ENCODE measurements at places on chromosomes 13 and 19.

DNA sequence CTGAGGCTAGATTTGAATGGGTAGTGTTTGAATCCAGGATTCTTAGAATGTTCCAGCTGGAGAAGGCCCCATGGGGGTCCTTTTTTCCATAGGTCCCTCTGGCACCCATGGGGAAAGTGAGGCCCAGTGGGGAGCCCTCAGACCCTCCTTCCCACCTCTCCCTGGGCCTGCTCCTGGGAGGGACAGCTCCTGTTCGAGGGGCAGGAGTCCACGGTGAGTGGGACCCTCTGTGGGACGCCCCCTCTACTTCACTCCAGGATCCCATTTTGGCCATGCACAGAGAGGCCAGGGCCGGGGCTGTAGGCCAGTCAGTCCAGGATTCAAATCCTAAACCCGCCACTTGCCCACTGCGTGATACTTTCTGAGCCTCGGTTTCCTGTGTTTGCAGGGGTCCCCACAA lies 7.6 kb downstream of the MEF2B start:
- DNase-seq: no peak

DNA sequence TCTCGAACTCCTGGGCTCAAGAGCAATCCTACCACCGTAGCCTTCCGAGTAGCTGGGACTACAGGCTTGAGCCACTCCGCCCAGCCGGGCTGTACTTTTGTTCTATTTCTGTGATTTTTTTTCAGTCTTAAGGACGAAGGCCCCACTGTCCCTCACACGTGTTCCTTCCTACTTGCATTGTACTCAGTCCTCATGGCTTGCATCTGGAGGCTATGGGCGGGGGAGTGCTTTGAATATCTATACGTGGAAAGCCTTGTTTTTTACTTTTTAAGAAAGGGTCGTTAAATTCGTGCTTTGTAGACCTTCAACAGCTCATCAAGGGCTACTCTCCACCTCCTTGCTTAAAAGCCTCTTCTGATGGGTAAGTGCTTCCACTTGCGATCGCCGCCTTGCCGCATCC lies 36.8 kb downstream of the NLRP12 start:
- no peak for DNase-seq

- DNase-seq: no peak
Observed at GRCh38 chr19:33441277-33441699, 67.8 kb downstream of the CEBPG start.

GRCh38 chr19:2763687-2764086 lies 19.4 kb downstream of the SGTA start:
- no peak for DNase-seq

- no peak for DNase-seq
Observed at GRCh38 chr13:40377783-40378182, 288.7 kb downstream of the FOXO1 start.

DNA sequence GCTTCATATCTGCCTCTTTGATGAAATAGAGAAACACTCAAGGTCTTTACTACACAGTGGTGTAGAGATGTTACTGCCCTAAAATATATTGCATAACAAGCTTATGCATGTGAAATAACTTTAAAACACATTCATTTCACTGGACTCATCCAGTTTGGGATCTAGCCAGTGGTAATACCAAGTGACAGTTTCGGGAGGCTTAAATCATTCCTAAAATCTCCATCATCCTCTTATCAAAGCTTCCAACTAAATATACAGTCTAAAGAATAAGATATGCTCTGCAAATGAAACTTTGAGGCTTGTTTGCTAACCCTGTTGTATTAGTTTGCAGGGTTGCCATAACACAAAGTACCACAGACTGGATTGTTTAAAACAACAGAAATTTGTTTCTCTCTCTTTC lies 52.8 kb downstream of the THSD1 start:
- DNase-seq: no peak

- no peak for DNase-seq
Observed at GRCh38 chr13:42926555-42926954, 65.5 kb downstream of the EPSTI1 start.

GRCh38 chr19:48302600-48302959 lies 22.8 kb upstream of the EMP3 start:
- no peak for DNase-seq

GRCh38 chr13:52738719-52739467 lies 727 bp downstream of the CNMD start:
- DNase-seq: no peak

GRCh38 chr19:1389033-1389940 lies 5.6 kb downstream of the NDUFS7 start:
- no peak for DNase-seq

DNA sequence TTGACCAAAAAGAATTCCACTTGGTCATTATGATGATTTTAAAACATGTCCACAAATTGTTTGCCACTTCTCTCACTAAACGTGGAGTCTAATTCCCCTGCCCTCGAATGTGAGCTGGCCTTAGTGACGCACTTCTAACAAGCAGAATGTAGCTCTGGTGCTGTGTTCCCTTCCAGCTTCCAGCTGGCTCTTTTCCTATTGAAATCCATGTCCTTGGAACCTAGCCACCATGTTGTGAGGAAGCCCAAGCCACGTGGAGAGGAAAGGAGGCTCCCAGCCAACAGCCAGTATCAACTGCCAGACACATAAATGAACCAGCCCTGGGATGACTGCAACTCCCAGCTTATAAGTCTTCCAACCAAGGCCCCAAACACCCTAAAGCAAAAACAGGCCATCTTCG lies 23.6 kb upstream of the CEBPA start:
- DNase-seq: no peak

- DNase-seq: no peak
Observed at GRCh38 chr13:46181840-46182490, at the start of gene LCP1. LCP1 (minus strand) TSS chr13:46182177; CDS start chr13:46159662, 22,515 bp downstream.

GRCh38 chr13:33272531-33273124 lies 12.9 kb downstream of the STARD13 start:
- DNase-seq: no peak

DNA sequence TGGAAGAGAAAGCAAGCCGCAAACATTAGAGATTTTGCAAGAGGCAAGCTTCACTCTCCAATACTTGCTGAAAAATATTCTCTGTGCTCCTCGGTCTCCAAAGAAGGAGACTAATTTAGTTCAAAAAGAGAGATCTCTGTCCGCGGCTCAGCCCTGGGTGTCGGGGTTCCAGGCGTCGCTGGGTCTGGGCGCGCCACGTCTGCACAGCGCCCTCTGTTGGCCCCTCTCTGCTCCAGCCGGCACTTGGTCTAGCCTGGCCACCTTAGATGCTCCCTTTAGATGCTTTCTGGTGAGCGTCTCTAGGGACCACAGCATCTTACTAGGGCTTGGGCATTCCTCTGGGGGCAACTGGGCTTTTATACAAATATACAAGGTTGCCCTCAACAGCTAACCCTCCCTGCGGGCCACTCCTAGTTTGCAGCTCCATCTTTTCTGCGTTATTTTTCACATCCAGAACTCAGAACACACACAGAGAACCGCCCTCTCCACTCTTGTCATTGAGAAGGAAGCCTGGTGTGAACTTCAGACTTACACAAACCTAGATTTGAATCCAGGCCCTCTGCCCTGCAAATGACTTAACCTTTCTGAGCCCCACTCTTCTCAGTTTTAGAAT lies 78.3 kb downstream of the CYSLTR2 start:
- DNase-seq: peak; percentile 28

GRCh38 chr19:41551212-41551610 lies 24.8 kb upstream of the CEACAM21 start:
- no peak for DNase-seq

DNA sequence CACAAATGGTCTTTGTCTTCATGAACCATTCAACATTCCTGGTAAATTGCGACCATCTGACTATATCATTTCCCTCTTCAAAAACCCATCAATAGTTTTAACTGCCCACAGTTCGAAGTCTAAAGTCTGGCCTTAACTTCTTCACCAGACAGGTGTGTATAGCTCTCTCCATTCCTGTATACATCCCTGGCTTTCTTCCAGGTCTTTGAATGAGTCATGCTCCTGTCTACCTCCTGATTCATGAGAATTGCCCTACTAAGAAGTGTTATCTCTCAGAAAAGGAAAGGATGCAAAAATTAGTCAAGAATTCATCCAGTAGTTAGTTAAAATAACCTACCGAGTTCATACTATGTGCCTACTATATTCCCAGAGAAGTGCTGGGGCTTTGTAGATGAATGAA lies 225.0 kb downstream of the TBC1D4 start:
- DNase-seq: no peak

- DNase-seq: no peak
Observed at GRCh38 chr13:33526718-33527117, 241.2 kb upstream of the STARD13 start.

GRCh38 chr13:40777809-40778175 lies 6.8 kb upstream of the MRPS31 start:
- no peak for DNase-seq

DNA sequence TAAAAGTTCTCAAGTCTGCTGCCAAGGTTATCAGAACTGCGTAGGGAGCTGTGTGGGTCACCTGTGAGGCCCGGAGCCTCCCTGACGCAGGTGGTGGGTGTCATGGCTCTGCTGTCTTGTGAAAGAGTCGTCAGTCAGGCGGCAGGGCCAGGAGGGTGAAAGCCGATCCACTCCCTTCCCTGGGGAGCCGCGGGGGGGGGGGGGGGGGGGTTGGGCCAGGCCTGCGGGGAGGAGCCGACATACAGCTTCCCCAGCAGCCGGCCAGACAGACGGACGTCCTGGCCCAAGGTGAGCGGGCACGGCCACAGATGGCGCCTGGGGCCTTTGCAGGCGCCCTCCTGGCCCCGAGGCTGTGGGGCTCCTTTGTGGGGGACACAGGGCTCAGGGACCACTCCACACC lies 12.4 kb downstream of the SBNO2 start:
- DNase-seq: no peak

DNA sequence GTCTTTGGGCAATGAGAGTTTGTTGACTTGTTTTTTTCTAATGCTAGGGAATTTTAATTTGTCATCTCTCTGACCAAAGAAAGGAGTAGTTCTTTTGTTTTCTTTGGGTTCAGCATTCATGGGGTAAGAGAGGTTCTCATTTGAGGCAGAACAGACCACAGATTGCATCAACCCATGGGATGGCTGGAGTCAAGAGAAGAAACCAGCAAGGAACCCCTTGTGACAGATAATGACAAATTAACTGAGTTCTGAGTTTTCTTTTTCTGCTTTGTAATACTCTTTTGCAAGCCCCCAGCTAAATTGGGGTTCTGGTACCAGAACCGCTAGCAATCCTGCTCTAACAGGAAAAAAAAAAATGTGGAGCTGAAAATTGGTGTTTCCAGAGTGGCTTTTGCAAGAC lies 864.1 kb downstream of the DIAPH3 start:
- no peak for DNase-seq

GRCh38 chr13:98910501-98910951 lies 67.3 kb downstream of the DOCK9 start:
- DNase-seq: peak; percentile 16

DNA sequence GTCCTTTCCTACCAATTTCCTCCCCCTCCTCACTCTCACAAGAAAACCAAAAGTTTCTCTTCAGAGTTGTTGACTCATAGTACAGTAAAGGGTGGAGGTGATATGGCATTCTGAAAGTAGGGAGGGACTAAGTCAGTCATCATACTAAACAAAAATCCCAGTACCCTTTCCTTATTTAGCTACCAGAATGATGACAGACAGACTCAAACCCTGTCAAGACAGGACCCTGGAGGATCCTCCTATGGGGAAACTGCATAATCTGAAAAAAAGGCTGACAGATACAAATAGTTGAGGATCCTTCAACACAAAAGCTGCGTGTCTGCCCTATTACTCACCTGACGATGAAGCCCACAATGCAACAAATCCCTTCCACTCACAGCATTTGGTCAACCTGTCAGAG lies 55.5 kb downstream of the CYSLTR2 start:
- DNase-seq: no peak

- no peak for DNase-seq
Observed at GRCh38 chr19:13824703-13825102, 29.5 kb downstream of the ZSWIM4 start.

DNA sequence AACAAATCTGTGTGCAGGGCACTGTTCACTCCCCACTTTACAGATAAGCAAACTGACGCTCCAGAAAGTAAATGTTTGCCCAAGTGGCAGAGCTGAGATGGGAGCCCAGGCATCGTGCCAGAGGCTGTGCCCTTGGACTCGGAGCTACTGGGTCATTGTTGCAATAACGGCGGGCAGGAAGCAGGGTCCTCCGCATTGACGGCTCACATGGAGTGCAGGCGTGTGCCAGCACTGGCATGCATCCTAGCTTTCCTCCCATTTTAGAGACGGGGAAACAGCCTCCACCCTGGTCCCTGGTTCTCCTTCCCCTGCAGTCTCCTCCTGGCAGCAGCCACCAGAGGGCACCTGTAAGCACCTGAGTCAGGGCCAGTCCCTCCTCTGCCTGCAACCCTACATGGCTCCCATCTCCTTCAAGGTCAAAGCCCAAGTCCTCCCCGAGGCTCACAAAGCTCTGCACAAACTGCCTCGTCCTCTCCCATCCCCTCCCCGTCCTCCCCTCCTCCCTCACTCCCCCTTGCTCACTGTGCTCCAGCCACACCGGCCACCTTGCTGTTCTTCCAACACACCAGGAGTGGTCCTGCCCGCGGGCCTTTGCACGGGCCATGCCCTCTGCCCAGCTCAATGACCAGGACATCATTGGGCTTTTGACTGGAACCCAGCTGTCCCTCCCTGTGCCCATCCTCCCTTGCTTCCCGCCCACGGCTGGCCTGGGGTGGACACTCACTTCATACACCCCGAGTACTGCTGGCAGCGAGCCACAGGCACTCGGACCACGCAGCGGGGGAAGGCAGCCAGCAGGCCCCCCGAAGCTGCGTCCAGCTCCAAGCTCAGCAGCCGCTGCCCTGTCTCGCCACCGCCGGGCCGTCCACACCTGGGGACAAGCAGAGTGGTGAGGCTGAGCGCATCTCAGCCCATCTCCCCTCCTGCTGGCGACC lies 7.7 kb upstream of the LRG1 start:
- no peak for DNase-seq

DNA sequence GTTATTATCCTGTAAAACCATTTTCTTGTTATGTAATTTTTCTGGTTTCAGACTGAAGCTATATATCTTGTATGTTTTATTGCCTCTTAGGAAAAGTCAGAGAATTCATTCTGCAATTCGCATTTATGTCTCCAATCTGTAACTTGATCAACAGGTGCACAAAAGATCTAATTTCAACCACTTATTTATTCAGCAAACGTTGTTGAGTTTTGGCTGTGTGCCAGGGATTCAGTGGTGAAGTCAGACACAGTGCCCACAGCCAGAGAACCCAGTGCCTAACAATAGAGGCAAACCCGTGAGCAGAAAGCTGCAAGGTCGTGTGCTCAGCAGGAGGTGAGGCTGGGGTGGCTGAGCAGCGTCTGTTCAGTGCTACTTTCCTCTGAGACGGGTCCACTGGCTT lies 119.5 kb upstream of the MCF2L start:
- DNase-seq: peak; percentile 94

DNA sequence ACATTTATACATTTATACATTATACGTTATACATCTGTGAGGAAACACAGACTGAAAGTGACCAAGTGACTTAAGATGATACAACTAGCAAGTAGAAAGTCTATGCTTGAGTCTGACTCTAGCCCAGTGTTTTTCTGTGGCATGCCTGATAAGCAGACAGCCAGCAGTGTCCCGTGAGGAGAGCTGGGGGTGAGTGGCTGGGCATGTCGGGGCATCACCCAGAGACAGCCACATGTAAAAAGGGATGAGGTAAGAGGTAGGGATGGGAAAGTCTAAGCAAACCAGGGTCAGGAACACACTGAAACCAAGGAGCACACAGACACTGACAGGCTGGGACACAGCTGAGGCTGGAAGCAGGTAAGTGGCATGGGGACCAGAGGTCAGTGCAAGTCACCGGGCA lies 333.2 kb downstream of the FOXO1 start:
- DNase-seq: no peak

GRCh38 chr19:13077240-13077639 lies 25.4 kb downstream of the LYL1 start:
- DNase-seq: peak; percentile 7

GRCh38 chr13:26551255-26551860 lies 6.1 kb upstream of the WASF3 start:
- DNase-seq: no peak

- DNase-seq: no peak
Observed at GRCh38 chr13:40186041-40186440, 480.4 kb downstream of the FOXO1 start.

All from NCI-H2081 (cell line).